Stromal cell of bone marrow (primary cell): ENCODE measurements at places on chromosomes 4 and X.

- no peak for DNase-seq
These were observed 33.9 kb downstream of the PDK3 start for GRCh38 chrX:24498975-24499374.

- no peak for DNase-seq
These were observed 253.8 kb downstream of the QDPR start for GRCh38 chr4:17258106-17258505.

GRCh38 chrX:118499295-118499694, 3.7 kb downstream of the DOCK11 start:
- no peak for DNase-seq

GRCh38 chr4:81194286-81194685, 20.7 kb downstream of the PRKG2 start:
- DNase-seq, result no peak

DNA sequence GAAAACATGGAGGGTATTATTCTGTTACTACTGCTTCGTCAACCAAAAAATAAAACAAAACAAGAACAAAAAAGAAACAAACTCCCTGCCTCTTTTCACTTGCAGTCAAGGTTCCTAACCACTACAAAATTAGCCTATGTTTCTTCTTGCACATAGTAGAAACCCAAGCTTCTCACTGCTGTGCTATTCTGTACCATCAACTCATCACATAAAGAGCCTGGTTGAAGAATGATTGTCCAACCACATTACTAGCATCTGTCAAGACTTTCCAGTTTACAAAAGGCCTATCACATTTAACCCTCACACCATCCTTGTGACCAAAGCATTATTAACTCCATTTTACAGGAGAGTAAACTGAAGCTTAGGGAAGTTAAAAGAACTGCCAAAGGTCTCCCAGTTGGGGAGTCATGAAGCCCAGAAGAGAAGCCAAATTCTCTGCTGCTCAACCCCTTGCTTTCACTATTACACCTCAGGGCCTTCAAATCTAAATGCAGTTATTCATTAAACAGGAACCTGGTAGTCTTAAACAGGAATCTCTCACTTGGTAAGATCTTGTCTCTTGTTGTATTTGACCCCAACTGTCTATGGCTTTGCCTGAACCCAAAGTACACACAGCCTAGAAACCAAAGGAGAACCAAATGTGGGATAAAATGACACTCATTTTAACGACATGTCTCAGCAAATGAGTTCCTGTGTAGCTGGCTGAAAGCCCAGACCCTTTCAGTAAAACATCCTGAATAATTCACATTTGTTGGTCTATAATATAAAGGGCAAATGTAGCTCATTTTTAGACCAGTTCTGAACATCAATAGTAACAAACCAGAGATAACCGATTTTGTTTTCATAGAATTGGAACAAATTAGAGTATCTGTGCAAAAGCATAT, 8.6 kb downstream of the F9 start:
- DNase-seq, result no peak

DNA sequence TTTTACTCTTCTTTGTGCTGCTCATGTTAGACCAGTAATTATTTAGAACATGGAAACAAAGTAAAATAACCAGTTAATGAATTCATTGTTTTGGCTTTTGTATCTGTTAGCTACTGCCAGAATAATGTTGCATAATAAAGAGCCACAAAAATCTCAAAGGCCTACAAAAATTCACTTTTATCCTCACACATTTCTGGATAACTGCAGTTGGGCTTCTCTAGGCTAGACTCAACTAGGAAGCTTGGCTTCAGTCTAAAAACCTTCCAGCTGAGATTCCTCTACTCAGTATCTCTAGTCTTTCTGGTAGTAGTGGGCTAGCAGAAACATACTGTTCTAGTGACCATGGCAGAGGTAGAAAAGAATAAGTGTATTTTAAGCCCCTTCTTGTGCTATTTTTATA, 73.0 kb downstream of the FAT4 start:
- no peak for DNase-seq

GRCh38 chr4:127484117-127484516, 148.6 kb upstream of the INTU start:
- DNase-seq, result no peak

- no peak for DNase-seq
These were observed 87.1 kb upstream of the FAM9C start for GRCh38 chrX:13131396-13132137.

- DNase-seq, result no peak
These were observed 38.7 kb downstream of the PCGF3 start for GRCh38 chr4:744212-744841.

GRCh38 chr4:25913056-25913850, 767 bp upstream of the SMIM20 start:
- no peak for DNase-seq

- DNase-seq, result peak; percentile 55
These were observed 92.0 kb upstream of the CBR4 start for GRCh38 chr4:169102026-169102425.

DNA sequence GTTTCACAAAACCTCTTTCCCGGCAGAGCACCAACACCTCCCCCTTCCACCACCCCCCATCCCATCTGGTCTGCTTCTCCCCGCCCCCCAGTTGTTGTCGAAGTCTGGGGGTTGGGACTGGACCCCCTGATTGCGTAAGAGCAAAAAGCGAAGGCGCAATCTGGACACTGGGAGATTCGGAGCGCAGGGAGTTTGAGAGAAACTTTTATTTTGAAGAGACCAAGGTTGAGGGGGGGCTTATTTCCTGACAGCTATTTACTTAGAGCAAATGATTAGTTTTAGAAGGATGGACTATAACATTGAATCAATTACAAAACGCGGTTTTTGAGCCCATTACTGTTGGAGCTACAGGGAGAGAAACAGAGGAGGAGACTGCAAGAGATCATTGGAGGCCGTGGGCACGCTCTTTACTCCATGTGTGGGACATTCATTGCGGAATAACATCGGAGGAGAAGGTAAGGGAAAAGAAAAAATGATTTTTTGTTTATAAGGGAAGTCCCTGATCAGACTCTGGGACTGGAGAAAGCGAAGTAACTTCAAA, at the start of gene PDGFRA:
TSS of gene PDGFRA (plus strand) at position 333 of the 541 bp plus-strand sequence. CDS start 29,476 bp downstream, outside the sequence.
- peak; percentile 97 for DNase-seq

GRCh38 chr4:40254608-40255392, 58.0 kb downstream of the RHOH start:
- DNase-seq, result no peak
